Tongue (tissue), 3 donors: ENCODE measurements at places on chromosomes 1 and 21.

DNA sequence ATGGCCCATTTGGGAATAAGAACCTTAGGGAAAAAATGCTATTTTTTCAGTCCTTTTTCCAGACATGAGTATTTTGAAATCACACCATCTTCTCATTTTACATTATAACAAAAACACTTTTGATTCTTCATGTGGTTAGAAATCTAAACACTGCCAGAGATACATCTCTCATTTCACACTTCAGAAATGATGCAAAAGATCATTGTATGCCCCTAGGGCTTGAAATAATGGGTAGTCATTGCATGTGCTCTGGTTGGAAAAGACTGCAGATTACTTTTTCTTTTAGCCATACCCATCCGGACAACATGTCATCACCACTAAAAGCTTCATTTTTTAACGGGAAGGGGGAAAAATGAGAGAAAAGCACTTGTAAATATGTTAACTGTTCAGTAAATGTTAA lies 1152.2 kb upstream of the ADGRL4 start:
- no peak for DNase-seq

GRCh38 chr1:196897158-196897828 lies 9.4 kb downstream of the CFHR4 start:
- DNase-seq: no peak

DNA sequence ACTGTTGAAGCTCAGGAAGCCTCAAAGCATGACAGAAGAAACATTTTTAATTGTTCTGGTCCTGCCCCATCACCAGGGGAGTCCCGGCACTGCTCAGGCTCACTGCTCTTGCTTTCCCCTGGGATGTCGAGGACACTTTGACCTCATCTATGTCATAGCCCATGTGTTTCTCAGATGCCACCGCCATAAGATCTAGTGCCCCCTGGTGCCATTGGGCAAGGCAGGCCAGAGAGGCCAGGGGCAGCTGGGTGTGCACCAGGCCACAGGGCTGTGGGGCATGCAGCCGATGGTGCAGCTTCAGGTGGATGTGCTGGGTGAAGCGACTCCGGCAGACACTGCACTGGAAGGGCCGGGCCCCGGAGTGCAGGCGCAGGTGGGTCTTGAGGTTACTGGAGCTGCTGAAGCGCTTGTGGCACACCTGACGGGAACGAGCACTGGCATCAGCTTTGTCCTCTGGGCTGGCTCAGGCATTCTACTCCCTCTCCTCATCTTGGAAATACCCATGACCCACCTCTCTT lies 7.7 kb upstream of the CRYBG2 start:
- DNase-seq: no peak

DNA sequence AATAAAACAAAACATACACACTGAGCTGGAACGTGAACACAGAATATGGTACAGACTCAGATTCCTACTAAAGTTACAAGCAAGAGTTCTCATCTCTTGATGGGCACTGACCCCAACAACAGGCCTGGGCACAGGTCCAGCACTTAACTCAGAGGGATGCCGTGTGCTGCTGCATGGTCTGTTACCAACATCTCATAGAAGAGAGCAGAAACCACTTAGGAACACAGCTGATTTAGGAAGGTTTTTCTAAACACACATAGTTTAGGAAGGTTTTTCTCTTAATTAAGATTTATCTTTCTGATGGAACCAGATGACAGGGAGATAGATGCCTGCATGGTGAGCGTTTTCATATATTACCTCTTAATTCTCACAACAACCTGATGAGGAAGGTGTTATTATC lies 1.5 kb downstream of the GCLM start:
- DNase-seq: peak; percentile 65

- no peak for DNase-seq
These were observed 3.1 kb downstream of the FUCA1 start for GRCh38 chr1:23864801-23865542.

GRCh38 chr1:4650481-4650880 lies 3.9 kb upstream of the AJAP1 start:
- DNase-seq: no peak

GRCh38 chr1:190849346-190849745 lies 371.7 kb upstream of the BRINP3 start:
- no peak for DNase-seq
